ENCODE measurements at places on chromosomes 7 and 10.
A peak's percentile ranks its signal among the peaks of the same experiment; 100 is the strongest.

DNA sequence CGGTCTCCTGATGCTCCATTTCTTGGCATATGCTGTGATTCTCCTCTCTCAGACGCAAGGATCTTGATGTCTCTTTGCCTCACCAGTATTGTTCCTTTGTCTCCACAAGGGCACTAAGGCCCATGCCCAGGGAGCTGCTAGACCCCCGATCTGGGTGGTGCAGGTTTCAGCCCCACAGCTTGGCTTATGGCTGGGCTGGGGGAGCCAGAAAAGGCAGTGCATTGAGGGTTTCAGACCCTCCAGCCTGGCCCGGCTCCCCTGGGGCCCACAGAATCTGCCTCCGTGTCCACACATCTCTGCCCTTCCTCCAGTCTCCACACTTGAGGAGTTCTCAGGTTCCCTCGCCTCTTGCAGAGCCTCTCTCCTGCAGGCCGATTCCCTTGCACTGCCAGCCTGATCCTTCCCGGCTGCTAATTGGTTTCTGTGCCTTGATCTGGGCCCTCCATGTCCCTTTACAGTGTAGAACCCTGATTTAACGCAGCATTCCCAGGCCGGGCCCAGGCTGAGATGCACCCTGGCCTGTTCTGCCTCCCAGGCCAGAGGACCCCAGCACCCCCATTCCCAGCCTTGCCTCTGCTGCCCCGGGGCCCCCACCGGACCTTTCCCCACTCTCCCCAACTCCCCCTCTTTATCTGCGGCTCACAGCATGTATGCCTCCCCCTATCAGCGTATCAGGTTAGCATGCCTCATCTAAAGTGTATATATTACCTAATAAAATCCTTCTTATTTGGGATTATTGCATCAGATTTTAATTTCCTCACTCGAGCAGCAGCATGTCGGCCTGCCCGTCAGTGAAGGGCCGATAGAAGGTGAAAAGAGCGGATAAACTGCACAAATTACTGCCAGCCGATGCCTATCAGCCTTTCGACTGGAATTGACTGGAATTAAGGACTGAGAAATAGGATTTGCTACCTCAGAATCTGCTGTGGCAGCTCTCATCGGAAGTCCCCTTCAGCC is 145.7 kb downstream of the C10orf105 start:
- DNase-seq: no peak

DNA sequence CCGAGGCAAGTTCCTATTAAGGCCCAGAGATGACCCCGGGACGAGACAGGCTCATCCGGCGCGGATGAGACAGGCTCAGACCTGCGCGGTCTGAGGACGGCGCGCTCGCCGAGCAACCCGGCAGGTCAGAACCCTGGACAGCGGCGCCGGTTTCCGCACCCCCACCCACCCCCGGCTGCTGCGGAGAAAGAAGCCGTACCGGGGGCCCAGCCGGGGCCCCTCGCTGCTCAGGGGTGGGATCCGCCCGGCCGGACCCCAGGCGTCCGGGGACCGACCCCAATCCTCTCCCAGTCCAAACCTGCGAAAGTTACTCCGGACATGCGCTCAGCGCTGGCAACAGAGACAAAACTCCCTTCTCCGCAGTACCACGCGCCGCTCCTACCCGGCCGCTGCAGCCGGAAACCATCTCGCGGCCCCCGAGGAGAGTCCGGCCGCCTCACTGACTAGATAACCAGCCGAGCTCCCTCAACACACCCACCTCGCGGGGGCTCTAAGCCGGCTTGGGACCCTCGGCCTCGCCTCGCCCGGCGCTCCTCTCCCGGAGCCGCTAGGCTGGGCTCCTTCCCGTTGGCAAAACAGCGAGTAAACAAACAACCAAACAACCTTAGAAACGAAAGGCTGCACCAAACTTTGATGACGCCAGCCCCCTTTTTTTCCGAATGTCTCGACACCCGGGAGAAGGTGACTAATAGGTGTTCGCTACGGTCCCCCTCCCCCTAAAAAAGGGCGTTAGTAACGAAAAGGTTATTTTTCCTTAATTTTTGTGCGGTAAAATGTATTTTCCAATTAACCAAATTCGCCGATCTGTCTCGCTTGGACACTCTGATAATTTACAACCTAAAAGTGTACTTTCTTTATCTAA is 2.3 kb upstream of the DRGX start:
- peak; percentile 41 for DNase-seq

DNA sequence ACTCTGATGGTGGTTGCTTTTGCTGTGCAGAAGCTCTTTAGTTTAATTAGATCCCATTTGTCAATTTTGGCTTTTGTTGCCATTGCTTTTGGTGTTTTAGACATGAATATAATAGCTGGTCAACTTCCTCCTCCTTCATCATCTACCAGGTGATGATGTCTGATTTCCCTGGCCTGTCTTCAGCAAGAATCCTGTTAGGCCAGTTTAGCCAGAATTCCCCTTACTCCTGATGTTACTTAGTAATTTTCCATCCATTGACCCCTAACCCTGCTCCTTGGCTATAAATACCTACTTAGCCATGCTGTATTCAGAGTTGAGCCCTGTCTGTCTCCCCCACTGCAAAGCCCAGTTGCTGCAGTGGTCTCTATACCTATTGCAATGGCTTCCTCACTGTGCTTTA is 91.4 kb downstream of the ZNF777 start:
- DNase-seq: no peak

DNA sequence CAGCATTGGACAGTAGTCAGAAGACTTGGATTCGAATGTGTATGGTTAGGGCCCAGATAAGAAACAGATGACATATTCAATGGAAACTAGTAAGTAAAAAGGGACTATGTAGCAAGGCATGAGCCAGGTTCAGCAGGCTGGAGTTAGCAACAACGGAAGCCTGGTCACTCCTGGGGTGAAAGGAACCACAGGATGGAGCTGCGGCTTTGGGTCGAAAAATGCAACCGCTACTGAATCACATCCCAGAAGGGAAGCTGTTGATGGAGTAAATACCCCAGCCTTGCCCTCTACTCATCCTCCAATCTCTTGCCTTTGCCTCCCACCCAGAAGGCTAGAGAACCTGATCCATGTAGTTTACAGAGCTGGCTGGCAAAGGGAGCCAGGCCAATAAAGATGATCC is 37.5 kb upstream of the EGR2 start:
- DNase-seq: no peak

DNA sequence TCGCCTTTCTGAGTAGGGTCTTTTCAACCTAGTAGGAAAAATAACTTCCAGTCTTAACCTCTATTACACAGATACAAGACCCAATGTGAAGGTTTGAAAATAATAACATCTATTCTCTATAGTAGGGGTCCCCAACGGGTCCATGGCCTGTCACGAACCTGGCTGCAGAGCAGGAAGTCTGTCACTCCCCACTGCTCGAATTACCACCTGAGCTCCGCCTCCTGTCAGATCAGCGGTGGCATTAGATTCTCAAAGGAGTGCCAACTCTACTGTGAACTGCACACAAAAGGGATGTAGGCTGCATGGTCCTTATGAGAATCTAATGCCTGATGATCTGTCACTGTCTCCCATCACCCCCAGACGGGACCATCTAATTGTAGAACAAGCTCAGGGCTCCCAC is 7.4 kb downstream of the YWHAG start:
- DNase-seq: no peak

DNA sequence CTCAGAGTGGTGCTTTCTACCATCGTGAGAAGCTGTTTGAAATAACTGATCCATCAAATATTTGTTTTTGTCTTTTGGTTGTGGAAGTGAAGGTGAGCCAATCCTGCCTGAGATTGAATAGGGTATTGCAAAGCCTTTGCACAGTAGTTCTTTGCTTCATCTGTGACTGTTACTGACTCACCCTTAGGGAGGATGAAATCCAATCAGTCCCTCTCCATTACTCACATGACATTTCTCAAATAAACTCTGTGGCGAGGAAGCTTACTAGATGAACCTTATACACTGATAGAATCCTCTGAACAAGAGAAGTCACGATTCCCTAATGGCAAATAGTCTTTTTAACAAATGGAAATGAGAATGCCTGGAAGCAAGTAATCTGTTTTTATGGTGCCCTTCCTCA is 31.9 kb downstream of the HEPACAM2 start:
- DNase-seq: peak; percentile 2

DNA sequence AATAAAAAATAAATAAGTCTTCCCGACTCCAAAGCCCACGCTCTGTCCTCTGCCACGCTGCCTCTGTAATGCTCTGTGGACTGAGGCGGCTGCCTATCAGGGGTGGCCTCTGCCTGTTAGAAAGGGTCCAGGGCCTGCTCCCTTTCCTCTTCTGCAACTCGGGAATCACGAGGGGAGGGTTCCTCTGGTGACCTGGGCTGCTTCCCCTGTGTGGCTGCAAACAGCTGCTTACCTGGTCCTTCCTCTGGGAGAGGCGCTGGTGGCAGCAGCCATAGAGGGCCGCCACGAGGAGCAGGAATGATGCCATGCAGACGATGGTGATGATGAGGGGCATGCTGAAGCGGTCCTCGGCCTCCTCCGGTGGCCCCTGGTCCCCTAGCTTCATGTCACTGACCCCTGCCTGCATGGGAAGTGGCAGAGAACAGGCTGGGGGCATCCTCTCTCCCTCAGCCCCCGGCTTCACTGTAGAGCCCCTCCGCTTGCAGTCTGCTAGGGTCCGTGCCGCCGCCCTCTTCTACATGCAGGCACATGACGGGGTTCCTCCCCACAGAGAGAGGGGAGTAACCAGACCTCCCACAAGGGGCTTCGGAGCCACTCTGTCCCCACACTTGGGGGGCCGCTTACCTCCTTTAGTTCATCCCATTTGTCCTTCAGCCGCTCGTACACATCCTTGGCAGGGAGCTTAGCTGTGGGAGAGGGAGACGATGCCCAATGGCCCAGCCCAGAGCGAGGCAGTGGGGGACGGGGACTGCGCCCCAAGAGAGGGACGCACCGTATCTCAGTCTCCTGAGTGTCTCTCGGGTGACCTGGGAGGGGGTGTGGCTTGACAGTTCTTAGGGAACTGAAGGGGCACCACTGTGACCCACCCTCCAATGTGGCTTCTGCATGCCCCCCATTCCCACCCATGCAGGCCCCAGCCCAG is 50.5 kb downstream of the PODXL start:
- no peak for DNase-seq
